ENCODE measurements at places on chromosomes 1 and 21.

DNA sequence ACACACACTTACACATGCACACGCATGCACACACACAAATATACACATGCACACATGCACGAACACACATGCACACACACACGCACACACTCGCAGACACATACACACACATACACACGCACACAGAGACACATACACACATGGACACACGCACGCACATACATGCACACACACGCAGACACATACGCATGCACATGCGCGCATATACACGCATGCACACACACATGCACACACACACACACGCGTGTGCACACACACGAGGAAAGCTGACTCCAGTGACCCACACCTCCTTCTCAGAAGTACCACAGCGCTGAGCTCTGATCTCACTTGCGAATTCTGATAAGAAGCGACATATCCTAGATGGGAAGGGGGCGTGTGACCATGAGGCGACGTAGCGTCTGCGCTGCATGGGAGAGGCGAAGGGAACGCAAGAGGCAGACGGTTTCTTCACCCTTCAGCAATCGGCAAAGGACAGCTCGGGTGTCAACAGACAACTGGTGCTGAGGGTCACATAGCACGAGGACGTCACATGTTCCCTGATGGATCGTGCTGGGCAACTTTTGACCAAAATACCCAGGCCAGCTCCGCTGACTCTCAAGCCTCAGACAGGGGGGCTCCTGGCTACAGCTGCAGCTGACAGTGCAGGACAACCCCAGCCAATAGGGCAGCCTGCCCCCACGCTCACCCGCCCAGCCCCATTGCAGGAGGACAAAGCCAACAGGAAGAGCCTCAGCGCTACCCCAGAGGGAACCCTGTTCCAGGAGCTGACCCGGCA is 16.0 kb upstream of the PDE9A start:
- DNase-seq = no peak

DNA sequence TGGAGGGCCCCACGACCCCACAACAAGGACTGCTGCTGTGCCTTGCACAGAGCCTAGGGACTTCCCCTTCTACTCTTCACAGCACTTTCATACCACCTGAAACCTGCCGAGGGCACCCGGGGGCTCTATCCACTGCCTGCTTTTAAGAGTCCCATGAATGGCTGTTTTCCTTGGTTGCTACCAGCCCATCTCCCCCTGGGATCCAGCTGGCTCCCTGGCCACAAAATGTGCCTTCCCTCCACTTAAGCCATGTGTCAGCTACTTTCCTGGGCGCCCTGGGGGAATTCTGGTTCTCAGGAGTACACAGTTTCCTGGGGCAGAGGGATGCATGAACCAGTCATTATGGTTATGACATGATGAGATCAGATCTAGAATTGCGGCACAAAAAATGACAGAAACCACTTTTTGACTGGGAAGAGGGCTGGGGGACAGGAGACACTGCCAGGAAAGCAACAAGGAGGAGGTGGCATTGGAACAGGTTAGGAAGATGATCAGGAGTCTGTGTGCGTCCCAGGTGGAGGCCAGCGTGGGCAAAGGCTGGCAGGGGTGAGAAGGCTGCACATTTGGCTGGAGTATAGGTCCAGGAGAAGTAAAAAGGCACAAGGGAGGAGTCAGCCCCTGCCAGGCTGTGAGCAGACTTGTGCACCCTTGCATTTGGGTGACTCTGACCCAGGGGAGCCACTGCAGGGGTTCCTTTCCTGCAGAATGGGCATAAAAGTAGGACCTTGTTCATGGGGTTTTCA is 3.2 kb upstream of the TNFRSF8 start:
- no peak for DNase-seq

GRCh38 chr1:2554621-2555387 is 1.4 kb upstream of the TNFRSF14 start:
- DNase-seq = no peak

- no peak for DNase-seq
These were observed 171.3 kb upstream of the ESRRG start for GRCh38 chr1:216894494-216894893.

DNA sequence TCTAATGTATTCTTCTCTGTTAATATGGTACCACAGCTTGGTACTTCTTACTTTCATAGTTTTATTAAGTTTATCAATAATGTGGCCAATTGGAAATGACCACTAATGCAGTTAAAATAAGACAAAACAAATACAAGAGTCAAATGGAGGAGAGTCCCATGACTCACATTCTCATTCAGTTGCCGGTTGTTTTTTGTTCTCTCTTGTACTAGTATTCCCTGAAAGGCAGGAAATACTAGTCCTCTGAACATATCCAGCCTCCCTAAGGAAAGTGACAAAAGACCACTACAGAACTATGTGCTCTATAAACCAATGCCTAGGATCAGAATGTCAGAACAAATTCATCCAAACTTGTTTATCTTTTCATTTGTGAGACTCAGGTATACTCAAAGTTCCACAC is 165.2 kb upstream of the SAMSN1 start:
- DNase-seq = no peak

DNA sequence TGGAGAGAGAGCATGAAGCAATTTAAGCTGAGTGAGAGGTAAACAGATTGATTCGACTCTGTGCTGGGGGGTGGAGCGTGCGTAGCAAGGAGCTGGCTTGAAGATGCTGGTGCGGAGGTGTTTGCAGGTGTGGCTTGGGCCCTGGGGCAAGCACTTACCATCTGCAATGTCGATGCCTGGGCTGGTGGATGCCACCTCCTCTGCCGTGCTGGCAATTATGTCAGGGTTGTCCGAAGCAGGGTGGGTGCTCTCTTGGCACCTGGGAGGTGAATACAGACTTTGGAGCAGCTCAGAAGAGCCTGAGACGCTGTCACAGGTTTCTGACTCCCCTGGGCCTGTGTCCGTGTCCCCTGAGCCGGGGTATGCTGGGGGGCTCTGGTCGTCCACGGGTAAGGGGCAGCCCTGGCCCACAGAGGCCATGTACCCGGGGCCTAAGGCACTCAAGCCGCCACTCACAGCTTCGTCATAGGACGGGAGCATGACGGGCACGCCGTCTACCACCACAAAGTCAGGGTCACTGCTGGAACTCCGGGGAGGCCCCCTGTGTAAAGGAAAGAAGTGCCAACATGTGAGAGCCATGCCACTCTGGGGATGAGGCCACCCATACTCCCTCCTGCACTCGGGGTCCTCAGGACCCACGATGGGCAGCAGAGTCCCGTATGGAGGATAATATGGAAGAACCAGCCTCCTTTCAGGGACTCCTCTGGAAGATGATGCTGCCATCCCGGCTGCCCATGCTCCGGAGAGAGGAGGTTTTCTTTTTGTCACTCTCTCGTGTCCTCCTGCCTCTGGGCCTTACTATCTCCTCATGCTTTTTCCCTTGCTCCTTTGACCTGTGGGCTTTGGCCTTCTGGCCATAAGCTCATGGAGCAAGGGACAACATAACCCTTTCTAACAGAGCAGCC is 80.3 kb upstream of the TLR5 start:
- DNase-seq = no peak

- DNase-seq = no peak
These were observed 510.8 kb downstream of the PTPRC start for GRCh38 chr1:199149591-199149990.

DNA sequence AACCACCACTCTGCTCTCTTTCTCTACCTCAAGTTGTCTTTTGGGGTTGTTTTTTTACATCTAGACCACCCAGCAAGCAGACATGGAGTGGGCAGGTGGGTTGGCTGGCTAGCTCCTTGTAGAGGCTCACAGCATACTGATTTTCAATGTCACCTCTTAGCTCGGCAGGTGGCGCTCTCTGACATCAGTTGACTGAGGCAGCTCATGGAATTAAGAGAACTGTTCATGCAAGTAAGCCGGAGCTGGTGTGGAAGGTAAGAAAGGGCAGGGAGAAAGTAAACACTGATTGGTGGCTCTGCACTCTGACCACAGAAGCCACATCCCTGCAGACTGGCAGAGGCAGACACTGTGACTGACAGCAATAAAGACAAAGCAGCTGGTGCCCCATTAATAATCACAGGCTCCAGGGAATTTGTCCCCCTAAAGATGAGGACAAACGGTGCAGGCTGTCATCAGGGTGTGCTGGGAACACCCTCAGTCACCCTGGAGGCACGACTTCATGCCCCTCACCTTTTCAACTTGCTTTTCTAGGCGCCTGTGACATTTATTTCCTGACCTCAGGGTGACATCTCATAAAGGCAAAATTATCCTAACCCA is 226.8 kb downstream of the LMX1A start:
- DNase-seq = no peak

DNA sequence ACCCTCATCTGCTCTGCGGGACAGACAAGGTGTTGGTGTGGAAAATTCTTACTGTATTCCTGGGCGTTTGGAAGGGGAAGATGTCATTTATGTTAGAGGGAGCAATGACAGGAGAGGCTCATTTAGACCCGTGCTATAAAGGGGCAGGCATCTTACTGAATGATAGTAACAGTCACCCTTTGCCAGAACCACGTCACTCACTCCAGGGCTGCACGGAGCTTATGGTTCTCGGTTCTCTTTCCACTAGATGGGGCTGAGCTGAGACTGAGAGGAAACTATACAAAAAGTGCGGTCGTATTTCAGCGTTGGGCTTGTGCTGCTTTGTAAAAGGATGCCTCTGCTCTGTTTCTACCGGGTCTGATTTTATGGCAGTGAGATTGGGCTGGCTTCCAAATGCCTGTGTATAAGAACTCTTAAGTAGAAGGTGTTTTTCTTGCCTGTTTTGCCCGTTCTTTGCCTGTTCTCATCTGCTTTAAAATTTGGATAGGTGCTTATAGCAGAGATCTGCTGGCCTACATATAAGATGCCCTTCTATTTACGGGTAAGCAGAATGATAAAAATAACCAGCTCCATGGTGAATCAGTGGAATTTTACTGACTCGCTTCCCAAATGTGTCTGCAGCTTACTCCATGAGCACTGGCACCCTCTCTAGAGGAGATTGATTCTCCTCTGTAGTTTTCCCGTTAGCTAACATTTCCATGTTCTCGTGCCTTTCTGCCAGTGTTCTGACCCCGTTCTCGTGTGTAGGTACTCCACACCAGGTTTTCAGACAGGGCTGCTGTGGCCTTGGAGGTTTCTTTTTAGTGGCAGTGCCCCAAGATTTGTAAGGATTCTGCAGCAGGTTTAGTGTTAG is 55.9 kb downstream of the MRPS6 start:
- no peak for DNase-seq

DNA sequence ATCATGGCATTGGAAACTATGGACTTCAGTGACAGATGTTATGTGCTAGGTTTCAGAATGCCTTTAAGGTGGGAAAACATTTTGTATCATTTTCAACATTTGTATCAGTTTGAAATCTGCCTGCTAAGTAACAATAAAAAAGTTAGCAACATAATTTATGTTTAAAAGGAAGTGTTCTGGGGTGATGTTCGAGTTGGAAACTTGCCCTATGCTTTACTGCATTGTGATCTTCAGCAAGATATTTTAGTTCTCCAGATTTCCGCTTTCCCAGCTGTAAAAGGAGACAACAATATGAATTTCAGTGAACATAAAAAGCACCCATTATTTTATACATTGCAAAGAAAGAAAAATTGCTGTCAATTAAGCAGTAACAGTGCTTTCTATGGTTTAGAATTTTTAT is 187.4 kb downstream of the DISC1 start:
- no peak for DNase-seq

GRCh38 chr1:40745176-40745575 is 38.4 kb upstream of the KCNQ4 start:
- DNase-seq = no peak

- DNase-seq = no peak
These were observed 228.9 kb upstream of the ADGRL4 start for GRCh38 chr1:79235301-79236002.

DNA sequence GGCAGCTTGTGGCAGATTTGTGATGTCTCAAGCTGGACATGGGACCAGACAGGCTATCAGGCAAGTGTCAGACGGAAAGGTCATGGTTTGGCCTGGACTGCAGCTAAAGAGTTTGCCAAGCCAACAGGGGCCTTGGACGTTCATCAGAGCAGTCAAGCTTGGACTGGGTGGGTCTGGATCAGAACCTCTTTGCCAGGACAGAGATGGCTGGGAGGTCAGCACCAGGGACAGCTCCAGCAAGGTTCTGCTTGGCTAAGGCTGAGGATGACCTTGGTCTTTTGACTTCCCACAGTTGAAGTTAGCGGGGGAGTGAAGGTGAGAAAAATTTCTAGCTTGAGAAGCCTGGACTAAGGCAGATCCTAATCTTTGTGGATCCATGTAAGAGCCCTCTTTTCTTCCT is 68.1 kb downstream of the GRIK3 start:
- DNase-seq = no peak

DNA sequence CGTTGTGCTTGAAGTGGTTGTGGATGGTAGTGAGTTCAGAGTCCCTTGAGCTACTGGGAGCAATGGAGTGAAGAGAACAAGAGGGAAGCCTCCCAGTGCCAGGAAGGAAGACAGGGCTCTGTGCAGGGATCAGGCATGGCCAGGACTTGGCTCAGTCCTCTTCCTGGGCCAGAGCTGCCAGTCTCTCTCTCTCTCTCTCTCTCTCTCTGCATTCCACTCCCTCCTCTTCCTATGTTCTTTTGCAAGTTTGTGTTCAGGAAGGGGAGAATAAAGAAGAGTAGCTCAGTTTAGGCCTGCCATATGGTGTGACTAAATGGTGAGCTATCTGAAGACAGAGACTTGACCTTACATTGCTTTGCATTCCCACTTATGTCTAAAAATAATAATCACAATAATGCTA is 20.5 kb upstream of the RPTN start:
- DNase-seq = no peak

DNA sequence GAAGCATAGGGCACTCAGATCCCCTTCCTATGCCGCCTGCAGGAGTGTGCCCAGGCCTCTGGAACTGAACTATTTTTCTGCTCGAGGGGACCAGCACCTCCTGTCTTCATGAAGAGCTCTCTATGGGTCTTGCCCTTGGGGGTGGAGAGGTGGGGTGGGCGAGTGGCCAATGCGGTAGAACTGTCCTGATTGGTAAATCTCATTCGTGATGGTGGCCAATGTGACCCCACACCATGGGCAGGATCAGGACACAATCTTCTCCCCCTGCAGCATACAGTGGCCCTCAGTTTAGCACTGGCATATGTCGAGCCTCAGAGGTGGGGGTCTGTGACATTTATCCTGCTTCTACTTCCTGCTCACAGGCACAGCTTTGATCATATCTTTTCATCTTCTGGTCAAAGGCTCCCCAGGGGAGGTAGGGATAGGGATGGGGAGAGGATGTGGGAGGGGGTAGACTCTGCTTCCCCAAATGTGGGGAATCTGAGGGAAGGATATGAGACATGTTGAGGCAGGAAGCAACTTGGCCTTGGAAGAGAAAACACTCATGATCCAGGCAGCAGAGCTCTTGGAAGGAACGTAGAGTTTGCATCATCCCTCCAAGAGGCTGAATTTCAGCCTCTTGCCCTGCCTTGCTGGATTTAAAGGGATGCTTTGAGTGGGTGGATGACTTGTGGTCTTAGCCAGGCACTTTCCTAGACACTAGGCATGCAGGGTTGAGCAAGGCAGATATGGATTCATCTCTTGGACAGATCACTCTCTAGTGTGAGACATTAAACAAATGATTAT is 81.8 kb downstream of the LAMC2 start:
- no peak for DNase-seq

- DNase-seq = no peak
These were observed 191.9 kb downstream of the AK5 start for GRCh38 chr1:77473690-77474089.

- no peak for DNase-seq
These were observed 53.9 kb downstream of the TENT5C start for GRCh38 chr1:117659550-117660270.
